Large intestine (tissue), 12 donors: ENCODE measurements at places on chromosomes 12 and 14. TPM values are rescaled to one million over a fixed set of nuclear protein-coding genes. Genes with fewer than 3 reads are reported as not detected.

CYP46A1 gene
- 1.5 TPM for polyA plus RNA-seq

FOXG1 gene
- polyA plus RNA-seq: not detected

DNA sequence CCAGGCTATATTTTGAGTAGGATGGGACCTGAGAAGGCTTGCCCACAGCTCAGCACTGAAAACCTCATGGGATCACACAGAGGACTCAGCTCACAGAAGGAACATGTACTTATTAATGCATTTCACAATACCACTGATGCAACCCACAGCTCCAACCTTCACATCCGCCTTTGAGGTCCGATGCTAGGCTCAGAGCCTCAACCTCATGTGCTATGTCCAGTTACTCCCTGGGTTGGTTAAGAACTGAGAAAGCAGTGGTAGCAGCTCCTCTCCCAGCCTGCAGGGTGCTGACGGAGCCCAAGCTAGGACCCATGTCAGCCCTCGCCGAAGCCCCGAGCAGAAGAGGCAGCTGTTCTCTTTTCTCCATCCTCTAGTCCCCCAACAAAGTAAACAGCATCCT lies 52.9 kb downstream of the SPTB start:
- H3K4me1 ChIP-seq: no peaks in the 10 kb centered on the region
- no peak overlapping the region for H3K4me3 ChIP-seq
- peaks cover 11% of the 10 kb centered on the region for H3K27me3 ChIP-seq
- H3K27ac ChIP-seq: no peak overlapping the region

DNA sequence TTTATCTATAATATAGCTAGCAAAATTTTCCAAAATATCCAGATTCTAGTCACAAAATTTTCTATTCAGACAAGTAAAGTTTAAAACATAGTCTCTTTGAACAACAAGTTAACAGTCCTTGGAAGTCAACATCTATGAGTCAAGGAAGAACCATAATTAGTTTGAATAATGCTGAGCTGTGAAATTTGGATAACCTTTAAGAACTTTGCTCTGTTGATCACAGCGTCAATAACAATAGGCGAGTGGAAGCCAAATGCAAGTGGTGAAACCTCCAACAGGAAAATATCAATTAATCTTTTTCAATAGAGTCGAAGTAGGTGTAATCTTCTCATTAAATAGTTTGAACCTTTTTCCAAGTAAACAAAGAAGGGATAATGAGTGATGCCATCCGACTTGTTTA lies 466.6 kb downstream of the FOXG1 start:
- H3K4me1 ChIP-seq: no peaks in the 10 kb centered on the region
- H3K36me3 ChIP-seq: no peaks in the 10 kb centered on the region
- H3K27ac ChIP-seq: no peak overlapping the region

GRCh38 chr12:57039016-57039798 lies 10.7 kb downstream of the MYO1A start:
- no peak for DNase-seq
- no peak overlapping the region for H3K4me3 ChIP-seq
- peaks cover 90% of the 10 kb centered on the region for H3K36me3 ChIP-seq
- no peaks in the 10 kb centered on the region for H3K4me1 ChIP-seq
- no peak overlapping the region for H3K27ac ChIP-seq
- no peaks in the 10 kb centered on the region for H3K27me3 ChIP-seq

- H3K4me3 ChIP-seq: no peak overlapping the region
- no peaks in the 10 kb centered on the region for H3K27me3 ChIP-seq
- H3K36me3 ChIP-seq: peaks cover 7% of the 10 kb centered on the region
- H3K27ac ChIP-seq: peak overlapping the region; percentile 81
- peaks cover 42% of the 10 kb centered on the region for H3K4me1 ChIP-seq
- DNase-seq: peak; percentile 84
These were observed 19.0 kb downstream of the SLC7A7 start for GRCh38 chr14:22796087-22796707.

DNA sequence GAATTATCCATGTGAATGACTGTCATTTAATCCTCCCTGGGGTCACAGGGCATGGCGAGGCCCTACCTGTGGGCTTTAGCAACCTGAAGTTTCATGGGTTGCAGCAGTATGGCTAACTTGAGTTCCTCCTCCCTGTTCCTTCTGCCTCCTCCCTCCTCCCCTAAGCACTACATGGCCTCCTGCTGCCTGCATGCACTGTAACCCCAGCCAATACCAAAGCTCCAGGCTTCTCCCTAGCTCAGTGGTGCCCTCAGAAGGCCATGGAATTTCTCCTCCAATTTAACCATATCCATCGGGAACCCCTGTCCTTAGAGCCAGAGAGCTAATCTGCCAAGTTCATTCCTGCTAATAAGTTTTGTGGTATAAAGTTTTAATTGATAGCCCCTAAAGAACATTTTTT lies 95.1 kb downstream of the NT5DC3 start:
- no peaks in the 10 kb centered on the region for H3K36me3 ChIP-seq
- no peak overlapping the region for H3K27ac ChIP-seq
- H3K4me1 ChIP-seq: peaks cover 6% of the 10 kb centered on the region
- H3K4me3 ChIP-seq: no peak overlapping the region

DNA sequence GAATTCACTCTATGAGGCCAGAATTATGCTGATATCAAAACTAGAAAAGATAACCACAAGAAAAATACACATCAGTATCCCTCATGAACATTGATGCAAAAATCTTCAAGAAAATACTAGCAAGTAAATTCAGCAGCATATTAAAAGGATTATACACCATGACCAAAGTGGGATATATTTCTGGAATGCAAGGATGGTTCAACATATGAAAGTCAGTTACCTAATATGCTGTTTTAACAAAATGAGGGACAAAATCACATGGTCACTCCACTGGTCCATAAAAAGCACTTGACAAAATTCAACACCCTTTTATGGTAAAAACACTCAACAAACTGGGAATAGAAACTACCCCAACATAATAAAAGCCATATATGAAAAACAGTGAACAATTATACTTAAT lies 40.3 kb downstream of the TECPR2 start:
- no peak for DNase-seq
- no peaks in the 10 kb centered on the region for H3K27me3 ChIP-seq
- H3K27ac ChIP-seq: no peak overlapping the region

DNA sequence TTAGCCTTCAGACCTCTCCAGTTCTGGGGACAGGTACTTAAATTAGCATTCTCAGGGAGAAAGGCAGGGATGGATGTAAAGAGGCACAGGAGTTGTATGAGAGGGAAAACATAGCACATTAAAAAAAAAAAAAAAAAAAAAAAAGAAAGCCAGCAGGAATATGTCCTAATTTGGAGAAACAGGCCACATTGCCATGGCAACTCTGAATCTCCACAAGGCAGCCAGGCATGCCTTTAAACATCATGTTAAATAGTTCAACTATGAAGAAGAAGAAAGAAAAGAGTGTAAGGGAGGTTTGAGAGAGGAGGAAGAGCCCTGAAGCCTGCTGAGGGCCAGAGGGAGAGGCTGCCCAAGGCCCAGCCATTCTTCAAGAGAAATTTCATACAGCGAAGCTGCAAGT lies 145.8 kb downstream of the GRIN2B start:
- no peak overlapping the region for H3K27ac ChIP-seq
- no peak overlapping the region for H3K4me3 ChIP-seq
- no peaks in the 10 kb centered on the region for H3K4me1 ChIP-seq
- H3K36me3 ChIP-seq: no peaks in the 10 kb centered on the region

- H3K27ac ChIP-seq: no peak overlapping the region
- H3K27me3 ChIP-seq: no peaks in the 10 kb centered on the region
- peaks cover 5% of the 10 kb centered on the region for H3K4me1 ChIP-seq
- DNase-seq: no peak
These were observed 27.7 kb downstream of the CLMN start for GRCh38 chr14:95291859-95292542.

INHBE gene
- 0.28 TPM for polyA plus RNA-seq

DAO gene
- not detected for polyA plus RNA-seq

DNA sequence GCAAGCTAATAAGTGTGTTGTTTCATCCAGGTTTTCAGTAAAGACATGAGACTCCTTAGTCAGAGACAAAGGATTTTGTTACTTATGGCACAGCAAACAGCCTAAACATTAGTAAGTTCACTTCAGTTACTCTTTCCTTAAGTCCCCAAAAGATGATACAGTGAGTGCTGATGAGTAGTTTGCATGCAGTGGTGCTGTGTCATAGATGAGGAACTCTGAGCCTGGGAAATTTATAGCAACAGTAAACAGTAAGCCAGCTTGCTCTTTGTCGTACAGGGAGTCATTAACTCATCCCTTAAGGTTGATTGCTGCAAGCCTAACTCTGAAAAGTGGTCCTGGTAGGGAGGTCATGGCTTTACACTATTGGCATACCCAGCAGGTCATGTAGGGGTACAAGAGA lies 208.6 kb upstream of the OR4E1 start:
- H3K4me1 ChIP-seq: no peaks in the 10 kb centered on the region
- no peaks in the 10 kb centered on the region for H3K27me3 ChIP-seq
- H3K4me3 ChIP-seq: no peak overlapping the region
- H3K27ac ChIP-seq: no peak overlapping the region
- no peaks in the 10 kb centered on the region for H3K36me3 ChIP-seq

FAM186B gene
- 0.91 TPM for polyA plus RNA-seq

DNA sequence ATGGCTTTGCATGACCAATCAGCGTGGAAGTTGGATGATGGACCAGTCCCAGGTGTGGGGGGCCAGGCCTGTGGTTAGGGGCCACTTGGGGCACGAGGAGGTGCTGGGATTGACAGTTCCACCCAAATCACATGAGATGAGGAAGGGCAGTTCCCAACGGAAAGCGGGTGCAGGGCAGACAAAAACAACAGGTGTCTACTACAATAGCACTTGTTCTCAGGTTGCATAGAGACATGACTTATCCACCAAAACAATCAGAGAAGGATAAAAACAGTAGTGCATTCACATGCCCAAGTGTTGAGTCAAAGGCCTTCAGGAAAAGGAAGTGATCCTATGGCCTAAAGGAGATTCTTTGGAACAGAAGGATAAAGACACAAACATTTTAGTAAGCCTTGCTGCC lies 14.6 kb upstream of the EIF2B2 start:
- H3K27ac ChIP-seq: no peak overlapping the region
- H3K4me3 ChIP-seq: no peak overlapping the region
- no peaks in the 10 kb centered on the region for H3K27me3 ChIP-seq
- no peaks in the 10 kb centered on the region for H3K4me1 ChIP-seq
- DNase-seq: no peak

KLRC4 gene
- polyA plus RNA-seq: 0.87 TPM

DNA sequence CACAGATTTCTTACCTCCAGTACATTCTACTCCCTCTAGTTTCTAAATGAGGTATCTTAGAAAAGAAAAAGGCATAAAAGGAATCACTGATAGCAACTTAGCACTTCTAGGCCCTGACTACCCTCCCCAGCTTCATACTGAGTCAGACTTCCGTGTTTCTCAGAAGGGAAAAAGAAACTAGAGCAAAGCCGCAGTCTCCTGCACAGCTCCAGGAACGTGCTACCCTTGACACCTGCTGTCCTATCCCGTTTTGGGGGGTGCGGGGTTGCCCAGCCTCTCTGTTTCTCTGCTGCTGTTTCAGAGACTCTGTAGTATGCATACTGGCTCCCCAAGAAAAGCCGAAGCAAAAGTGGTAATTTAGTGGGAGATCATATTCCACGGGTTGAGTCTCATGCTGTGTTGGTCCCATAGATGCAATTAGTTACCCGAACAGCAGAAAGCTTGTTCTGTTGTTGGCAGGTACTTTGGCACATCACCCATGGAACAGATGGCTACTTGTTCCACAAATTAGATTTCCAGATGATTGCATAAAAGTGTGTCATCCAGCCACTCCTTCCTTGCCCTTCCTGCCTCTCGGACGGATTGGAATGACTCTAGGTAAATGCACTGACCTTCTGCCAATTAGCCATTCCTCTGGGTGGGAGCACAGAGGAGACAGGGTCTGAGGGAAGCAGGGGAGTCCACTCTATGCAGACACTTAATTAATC lies 438.1 kb downstream of the FUT8 start:
- no peak overlapping the region for H3K4me3 ChIP-seq
- peaks cover 2% of the 10 kb centered on the region for H3K27me3 ChIP-seq

DNA sequence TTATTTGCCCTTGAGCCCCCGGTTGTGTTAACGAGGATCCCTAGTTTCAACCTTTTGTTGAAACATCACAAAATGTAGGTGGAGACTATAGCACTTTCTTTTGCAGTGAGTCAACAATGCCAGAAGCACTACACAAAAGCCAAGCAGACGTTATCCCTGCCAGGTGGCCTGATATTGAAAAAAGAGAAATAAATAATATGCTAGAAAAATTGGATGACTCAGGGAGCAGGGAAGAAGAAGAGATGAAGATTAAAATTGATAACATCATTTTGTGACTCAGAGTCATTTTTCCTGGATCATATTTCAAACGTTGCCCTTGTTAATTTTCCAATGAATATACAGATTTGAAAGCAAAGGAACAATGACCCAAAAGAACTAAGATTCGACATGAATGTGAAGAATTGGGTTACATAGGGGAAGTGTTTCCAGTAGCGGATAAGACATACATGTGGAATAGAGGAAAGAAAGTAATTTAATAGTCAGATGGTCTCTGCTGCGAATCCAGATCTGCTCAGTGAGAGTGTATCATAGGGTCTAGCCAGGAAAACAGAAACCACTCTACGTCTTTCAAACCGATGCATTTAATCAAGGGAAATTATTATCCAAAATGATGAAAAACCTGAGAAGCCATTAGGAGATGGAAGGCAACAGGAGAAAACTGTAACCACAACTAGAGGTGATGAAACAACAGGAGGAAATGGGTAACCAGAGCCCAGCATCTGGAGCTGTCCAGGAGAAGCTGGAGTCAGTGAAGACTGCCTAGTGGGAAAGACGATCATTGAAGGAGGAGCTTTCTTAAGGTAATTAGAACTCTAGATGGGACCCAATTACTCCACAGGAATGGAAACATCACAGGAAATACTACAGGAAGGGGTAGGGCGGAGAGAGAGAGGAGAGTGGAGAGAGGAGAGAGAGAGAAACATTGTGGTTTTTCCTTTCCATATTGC lies 57.9 kb downstream of the RERG start:
- H3K4me1 ChIP-seq: no peaks in the 10 kb centered on the region
- H3K27ac ChIP-seq: no peak overlapping the region
- H3K36me3 ChIP-seq: no peaks in the 10 kb centered on the region

DNA sequence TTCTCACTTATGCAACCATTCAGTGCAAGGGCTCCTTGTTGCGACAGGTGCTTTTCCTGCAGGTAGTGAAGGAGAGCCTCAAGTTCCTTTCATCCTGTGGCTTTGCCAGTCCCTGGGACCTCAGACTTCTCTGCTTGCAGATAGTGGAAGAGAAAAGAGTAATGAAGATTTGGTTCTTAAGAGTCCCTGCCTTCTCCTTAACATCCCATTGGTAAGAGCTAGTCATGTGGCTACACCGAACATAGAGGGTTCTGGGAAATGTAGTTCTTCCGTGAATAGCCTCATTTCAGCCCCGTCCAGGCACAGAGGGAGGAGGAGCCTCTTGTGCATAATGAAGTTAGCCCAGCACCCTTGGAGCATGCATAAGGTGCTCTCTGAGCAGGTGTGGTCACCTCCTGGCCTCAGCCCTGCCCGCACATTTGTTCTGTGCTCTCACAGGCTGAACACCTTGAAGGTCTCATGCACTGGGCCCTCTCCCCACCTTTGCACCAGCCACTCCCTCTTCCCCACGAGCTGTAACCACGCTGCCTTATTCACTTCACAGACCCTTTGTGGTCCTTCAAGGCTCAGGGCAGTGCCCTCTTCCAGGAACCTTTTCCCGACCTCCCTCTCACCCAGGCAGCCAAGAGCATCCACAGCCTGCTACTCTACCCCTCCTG lies 134.0 kb downstream of the BCL11B start:
- no peaks in the 10 kb centered on the region for H3K4me1 ChIP-seq
- H3K36me3 ChIP-seq: no peaks in the 10 kb centered on the region
- no peak for DNase-seq
- no peak overlapping the region for H3K27ac ChIP-seq
- no peaks in the 10 kb centered on the region for H3K27me3 ChIP-seq

TUNAR gene
- polyA plus RNA-seq: 0.85 TPM

CD27 gene
- 1.6 TPM for polyA plus RNA-seq

KCNK13 gene
- 0.64 TPM for polyA plus RNA-seq

GLI1 gene
- 7.3 TPM for polyA plus RNA-seq
